ENCODE measurements at places on chromosomes 12 and 14.

DNA sequence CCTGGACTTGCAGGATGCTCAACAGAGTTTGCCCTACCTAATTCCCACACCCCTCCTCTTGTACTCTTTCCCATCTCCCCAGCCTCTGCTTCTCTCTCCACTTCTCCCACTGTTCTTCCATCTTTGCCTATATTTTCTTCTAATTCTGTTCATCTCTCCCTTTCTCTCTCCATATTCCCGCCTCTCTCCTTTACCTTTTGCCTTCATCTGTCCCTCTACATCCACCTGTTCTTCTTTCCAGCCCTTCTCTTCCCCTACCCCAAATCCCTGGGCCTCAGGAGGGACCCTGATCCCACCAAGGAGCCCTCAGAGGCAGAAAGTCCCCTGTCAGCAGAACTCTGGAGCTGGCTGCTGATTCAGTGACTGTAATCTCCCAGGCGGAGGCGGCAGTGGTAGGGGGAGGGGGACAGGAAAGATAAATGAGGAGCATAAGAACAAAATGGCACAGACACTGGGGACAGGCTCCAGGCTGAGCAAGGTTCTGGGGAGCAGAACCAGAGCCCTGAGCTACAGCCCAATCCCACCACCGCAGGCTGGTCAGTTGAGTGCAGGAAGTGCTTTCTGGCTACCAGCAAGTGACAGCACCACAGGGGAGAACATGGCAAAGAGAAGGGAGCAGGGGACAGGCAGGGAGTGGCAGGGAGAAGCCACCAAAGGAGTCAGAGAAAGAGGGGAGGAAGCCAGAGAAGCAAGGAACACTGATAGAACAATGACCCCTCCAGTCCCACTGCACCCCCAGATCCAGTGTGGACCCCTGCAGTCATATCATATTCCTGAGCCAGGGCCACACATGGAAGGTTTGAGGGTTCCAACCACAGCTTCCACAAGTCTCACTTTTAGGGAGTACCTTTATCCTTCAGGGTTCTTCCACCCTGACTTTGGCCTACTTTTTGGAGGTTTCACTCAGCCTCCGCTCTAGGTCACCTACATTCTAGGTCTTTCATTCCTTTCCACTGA, 27.0 kb downstream of the SMUG1 start:
- no peak for DNase-seq

DNA sequence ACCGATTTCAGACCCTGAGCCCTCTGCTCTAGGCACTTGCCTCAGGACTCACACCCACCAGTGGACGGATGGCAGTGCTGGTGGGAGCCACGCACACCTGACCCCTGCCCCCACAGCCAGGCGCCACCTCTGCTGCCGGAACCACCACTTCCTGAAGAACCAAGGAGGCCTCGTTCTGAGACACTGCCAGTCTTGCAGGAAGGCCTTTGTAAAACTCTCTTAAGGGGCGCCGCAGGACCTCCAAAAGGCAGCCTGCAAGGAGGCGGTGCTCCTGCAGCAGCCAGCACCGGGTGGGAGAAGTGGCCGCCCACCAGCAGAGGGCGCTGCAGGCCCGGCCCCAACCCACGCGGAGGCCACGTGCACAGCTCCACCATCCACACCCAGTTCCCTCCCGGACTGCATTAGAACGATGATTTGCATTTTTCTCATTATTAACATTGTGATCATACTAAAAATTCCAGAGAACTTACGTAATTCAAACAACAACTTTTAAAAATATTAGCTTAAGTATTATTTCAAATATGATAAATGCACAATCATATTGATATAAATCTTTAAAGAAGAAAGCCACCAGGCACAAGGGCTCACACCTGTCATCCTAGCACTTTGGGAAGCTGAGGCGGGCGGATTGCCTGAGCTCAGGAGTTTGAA, 12.8 kb downstream of the STX2 start:
- no peak for DNase-seq

DNA sequence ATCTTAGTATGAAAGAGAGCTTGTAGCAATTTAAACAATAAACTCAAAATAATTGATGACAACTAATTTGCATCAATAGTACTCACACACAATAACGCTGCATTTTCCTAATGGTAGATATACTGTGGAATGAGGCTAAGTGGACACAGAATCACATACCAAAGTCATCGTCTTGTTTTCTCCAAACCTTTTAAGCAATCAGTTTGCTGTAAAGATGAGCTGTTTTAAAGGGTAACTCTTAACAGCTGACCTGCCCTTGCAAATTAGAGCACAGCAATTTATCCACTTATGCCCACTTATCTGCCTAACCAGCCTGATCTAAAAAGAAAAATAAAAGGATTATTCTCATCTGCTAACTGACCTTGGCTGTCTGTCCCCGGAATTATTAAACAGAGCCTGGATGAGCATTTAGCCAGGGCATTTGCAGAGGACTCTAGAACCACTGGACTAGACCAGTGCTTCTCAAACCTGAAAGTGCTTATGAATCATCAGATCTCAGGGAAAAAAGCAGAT, 174.3 kb upstream of the BCL2L14 start:
- DNase-seq: no peak

GRCh38 chr14:68473794-68474193, 319.1 kb downstream of the ZFP36L1 start:
- DNase-seq: no peak

GRCh38 chr12:27709932-27710591, 570 bp upstream of the MRPS35 start:
- DNase-seq: no peak

- no peak for DNase-seq
These were observed 101.5 kb upstream of the CCDC91 start for GRCh38 chr12:28088566-28089272.

DNA sequence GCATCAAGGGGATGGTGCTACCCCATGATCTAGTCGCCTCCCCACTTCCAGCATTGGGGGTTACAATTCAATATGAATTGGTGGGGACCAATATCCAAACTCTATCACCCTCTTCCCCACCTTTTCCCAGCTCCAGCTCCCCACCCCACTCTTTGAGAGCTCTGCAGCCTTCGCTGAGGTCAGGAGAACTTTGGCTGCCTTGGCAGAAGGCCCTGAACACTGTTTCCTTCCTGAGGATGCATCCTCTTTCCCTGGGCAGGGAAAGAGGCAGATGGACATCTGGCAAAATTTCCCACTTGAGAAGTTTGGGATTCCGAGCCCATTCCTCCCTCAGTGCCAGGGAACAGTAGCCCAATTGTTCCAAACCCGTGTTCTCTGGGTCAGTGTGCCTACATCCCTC, 169.1 kb downstream of the TSPAN9 start:
- DNase-seq: no peak

GRCh38 chr12:119669744-119670472, 2.0 kb downstream of the PRKAB1 start:
- peak; percentile 43 for DNase-seq

DNA sequence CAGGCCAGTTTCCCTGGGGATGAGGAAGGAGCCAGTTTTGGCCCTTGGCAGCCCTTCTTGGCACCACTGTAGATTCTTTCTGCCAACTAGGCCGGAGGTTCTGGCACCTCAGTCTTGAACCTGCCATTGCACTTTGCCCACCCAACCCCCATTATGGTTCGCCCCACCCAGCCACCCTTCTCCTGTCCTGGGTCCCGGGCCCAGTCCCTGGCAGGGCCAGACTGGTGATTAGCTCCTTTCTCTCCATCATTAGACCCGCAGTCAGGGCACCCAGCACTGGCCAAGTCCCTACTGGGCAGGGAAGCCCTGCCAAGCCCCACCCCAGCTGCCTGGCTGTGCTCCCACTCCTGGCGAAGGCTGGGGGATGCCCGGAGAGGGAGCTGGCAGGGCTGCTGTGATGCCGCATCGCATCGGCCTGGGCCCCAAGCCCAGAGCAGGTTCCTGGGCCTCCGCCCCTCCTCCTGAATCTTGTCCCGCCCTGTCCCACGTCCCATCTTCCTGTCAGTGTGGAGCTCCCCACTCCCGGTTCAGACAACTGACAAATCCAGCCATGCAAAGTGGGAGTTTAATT, 9.8 kb downstream of the FAM222A start:
- DNase-seq: peak; percentile 57

DNA sequence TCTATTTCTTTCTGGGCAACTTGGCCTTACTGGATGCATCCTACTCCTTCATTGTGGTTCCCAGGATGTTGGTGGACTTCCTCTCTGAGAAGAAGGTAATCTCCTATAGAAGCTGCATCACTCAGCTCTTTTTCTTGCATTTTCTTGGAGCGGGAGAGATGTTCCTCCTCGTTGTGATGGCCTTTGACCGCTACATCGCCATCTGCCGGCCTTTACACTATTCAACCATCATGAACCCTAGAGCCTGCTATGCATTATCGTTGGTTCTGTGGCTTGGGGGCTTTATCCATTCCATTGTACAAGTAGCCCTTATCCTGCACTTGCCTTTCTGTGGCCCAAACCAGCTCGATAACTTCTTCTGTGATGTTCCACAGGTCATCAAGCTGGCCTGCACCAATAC, 5.3 kb downstream of the OR4N5 start:
- no peak for DNase-seq

DNA sequence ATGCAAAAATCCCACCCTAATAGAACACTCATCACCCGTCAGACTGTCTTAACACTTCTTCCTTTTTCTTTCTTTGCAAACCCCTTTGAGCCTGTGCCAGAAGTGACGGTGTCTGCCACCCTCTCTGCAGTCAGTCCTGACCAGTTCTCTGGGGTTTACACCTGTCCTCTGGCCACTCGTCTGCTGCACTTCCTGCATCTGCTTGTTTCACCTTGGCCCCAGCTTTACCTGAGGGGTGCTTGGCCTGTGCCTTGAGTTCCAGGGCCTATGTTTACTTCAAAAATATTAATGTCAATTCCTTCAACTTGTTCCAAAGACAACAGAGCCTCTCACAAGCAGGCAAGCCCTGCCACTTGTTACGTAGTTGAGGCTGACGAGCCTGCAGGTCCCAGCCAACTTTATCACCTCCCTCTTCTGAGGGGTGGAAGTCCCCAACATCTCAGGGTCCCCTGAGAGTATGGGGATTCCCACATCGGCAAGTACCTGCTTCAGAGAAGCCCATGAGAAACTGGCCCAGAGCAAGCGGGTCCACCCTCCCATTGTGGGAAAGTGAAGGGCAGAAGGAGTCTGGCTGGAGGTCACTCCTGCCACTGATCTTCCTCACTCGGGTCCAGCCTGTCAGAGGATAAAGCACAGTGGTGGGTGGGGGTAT, 205.4 kb downstream of the DAD1 start:
- DNase-seq: no peak

DNA sequence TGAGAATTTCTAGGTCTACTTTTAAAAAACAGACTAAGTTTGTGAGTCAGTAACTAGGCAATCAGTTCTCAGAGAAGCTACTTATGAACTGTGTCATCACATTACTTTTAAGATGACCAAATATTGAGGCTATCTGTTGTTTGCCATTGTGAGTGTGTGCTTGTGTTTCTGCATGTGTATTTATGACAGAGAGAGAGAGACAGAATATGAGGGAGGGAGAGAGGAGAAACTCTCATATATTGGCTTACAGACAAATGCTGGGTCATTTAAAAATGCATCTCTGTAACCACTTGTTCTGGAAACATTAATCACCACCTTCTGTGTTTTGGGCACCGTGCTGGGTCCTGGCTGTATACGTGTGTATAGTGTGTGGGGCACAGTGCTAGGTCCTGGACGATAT, 161.5 kb upstream of the FRMD6 start:
- DNase-seq: no peak

DNA sequence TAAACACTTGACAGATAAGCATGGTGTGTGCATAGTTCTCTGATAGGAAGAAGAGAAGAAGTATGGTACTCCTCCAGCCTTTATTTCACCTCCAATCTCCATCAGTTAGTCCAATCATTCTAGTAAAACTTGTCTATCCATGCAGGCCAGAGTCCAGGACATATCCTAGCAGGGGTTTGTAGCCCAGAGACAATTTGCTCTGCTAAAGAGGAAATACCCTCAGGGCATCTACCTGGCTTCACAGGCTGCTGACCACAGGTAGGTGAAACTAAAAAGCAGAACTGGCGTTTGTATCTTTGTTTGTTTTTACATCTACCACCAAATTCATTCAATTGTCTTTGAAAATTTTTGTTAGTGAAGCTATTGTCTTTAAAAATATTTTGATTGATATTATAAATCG, 717.6 kb downstream of the FSCB start:
- DNase-seq: no peak

- DNase-seq: no peak
These were observed 87.7 kb upstream of the FOXN3 start for GRCh38 chr14:89504602-89505313.

GRCh38 chr12:69816082-69816481, 8.9 kb upstream of the MYRFL start:
- no peak for DNase-seq

DNA sequence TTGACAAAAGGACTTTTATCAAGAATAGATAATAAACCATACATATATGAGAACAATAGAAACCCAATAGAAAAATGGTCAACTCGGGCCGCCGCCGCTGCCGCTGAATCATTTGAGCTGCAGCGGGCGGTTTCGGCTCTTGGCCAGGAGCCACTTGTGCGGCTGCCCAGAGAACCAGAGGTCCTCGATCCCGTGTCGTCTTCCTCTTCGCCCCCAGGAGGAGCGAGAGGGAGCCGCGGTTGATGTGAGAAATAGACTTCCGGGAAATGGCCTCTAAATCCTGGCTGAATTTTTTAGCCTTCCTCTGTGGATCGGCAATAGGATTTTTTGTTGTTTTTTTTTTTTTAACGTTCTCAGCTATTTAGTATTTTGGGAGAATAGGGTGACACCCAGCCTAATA, 44.8 kb downstream of the CPSF6 start:
- DNase-seq: peak; percentile 83

DNA sequence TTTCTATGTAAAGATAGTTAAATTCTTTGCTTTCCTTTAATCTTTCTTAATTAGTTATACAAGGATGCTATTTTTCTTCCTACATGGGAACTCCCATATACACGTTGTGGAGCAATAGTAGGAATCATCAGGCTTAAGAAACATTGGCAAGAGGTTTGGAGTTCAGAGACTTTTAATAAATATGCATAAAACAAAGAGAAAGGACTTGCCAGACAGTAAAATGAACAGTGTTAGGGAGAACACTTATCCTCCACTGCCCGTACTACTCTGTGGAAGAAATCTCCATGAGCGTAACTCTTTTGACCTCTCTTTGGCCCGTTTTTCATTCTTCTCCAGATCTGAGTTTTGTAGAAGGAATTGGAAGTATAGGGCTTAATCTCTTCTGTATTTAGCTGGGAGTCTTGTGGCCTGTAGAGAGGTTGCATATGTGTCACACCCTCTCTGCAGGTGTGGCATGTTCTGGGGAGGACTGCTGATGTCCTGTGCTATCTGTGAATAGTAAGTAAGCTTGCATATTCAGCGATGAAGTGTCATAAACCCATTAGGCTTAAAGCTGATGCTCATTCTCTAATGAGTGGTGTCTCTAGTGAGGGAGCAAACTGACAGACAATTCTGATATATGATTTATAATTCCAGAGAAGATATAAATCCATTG, 455.4 kb upstream of the FAR2 start:
- no peak for DNase-seq

DNA sequence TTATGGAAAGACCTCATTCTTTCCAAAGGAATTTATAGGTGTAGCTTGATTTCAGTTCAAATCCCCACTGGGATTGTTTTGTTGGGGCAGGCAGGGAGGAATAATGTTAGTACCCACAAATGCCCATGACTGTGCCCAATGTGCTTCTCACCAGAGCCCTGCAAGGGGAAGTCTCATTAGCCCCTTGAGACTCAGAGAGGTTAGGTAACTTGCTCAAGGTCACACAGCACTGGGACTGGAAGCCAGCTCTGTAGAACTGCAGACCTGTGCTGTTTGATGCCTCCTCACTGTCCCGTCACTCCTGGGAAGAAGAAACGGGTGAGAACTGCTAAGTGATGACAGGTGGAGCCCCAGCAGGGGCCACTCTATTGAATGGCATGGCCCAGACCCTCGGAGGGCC, 8.9 kb downstream of the ANKRD9 start:
- no peak for DNase-seq

- peak; percentile 7 for DNase-seq
These were observed 64.2 kb downstream of the DNAI7 start for GRCh38 chr12:25130741-25131188.

- DNase-seq: no peak
These were observed 28.0 kb downstream of the POLE start for GRCh38 chr12:132659146-132659545.
